ENCODE measurements at places on chromosomes 6 and 20.

DNA sequence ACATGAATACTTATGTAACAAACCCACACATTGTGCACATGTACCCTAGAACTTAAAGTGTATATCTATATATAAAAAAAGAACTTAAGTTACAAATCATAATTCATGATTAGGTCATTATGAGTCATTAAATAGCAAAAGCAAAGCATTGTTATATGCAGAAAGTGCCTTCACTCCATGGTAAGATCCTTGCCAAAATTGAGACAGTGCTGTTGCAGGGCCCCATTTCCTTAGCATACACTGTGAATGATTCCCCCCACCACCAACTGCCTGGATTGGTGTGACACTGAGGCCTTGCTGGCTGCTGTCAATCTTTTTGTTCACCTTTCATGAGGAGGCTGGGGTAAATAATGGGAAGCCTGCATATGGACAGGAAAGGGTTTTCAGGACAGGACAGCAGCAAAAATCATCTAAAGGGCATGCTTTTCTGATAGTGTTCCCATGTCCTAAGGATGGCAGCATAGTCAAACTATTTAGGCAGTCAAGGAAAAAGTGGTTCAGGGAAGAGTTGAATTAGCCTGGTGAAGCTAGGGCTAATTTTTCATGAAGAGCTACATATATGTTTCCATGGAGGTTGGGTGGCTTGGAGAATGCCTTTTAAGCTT lies 188.2 kb upstream of the ASCC3 start:
- no peak for DNase-seq

DNA sequence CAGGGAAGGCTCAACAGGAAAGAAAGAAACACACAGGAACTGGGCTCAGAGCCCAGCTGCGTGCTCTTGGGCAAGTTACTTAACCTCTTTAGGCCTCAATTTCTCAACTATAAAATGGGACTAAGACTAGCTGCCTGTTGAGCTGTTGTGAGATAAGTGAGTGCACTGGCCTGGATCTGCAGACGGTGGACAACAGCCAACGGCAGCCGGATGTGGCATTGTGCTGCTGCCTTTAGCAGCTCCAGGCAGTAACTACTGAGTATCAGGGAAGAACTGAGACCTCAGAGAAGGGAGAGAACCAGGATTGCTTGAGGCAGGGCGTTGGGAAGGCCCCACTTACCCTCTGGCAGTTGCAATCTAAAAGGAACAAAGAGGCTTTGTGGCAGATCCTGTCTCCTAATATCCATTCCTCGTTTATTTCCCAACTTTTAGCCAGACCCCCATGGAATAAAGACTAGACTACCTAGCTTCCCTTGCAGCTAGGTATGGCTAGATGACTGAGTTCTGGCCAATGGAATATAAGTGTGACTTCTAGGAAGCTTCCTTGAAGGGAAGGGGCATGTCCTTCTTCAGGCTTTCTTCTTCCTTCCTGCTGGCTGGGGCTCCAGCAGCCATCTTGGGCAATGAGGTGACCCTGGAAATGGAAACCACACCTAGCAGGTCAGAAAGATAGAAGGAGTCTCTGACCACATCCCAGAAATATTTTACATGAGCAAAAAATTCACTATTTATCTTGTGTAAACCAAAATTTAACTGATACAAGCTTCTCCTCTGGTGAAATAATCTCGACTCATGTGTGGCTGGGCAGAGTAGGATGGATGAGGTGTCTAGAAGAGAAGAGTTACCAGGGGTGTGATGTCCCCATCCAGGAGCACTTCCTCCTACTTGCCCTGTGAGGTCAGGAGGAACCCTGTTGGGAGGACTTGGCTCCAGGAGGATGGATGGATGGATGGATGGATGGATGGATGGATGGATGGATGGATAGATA lies 67.6 kb downstream of the MRPL14 start:
- DNase-seq = no peak

DNA sequence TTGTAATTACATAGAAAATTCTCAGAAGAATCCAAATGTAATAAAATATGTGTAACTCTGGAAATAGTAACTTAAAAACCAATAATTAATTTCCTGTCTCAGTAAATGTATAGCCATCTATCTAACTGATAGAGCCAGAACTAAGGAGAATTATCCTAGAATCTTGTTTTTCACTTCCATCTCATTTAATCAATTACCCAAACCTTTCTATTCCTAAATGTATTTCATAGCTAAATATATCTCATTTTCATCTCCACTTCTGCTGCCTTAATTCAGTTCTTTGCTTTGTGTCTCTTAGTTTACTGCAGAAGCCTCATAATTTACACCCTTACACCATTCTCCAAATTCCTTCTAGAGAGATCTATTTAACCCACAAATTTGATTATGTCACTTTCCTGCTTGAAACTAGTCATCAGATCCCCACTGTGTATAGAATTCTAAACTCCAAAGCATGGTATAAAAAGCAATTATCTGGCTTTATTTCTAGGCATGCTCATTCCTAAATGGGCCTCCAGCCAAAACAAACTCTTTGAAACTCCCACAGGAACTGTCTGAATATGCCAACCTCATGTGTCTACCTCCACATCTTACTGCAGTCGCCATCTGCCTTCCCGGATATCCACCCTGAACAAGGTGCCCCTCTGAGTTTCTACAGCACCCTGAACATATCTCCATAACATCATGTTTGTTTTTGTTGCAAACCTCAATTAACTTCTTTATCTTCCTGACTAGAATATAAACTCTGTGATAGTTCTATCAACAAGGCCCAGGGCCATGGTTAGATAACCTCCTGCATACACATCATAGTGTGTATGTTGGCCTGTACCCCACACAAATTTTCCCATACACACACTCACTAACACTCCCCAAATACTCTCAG lies 70.5 kb upstream of the ADTRP start:
- DNase-seq = no peak

GRCh38 chr6:75204959-75205775 lies 686 bp downstream of the COL12A1 start:
- DNase-seq = no peak

- DNase-seq = no peak
These were observed 138.0 kb downstream of the MAP3K7 start for GRCh38 chr6:90448836-90449235.

DNA sequence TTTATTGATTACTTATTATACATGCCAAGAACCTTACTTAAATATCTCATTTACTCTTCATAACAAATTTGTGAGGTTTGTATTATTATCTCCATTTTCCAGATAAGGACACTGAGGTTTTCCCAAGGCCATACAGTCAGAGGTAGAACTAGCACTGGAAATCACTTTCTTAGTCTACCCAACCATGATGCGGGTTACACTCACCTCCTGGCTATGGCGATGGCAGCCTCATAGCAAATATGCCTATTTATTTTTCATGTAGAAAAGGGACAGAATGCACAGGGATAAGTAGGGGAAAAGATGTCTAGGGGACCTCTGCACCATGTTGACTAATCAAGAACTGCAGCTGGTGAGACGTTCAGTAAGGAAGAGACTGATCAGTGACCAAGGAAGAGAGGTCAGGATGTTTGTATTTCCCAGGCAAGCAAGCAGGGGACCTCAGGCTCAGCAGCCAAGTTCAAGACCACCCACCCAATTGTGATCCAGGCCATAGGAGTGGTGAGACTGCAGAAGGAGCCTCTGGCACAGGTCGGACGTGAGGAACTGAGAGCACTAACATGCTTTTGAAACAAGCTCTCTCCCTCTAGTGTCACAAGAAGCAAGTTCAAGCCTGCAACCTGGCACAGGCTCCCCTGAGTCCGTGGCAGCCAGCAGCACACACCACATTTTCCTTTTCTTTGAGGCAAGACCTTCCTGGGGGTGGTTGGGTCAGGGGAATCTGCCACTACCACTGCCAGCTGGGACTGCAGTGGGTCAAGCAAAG lies 97.8 kb downstream of the GMPR start:
- DNase-seq = no peak

DNA sequence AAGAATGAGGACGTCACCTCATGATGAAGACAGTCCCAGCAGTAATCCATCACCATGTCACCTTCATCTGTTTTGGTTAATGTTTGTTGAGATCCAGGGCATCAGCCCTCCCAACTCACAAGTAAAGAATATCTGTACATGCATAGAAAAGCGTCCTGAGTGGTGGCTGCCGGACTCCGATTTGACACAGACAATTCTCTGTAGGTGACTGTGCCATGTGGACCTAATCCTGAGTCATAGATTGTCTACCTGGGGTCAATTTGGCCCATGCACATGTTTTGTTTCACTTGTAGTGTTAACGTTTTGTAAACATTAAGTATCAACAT lies 168.4 kb upstream of the UST start:
- no peak for DNase-seq

DNA sequence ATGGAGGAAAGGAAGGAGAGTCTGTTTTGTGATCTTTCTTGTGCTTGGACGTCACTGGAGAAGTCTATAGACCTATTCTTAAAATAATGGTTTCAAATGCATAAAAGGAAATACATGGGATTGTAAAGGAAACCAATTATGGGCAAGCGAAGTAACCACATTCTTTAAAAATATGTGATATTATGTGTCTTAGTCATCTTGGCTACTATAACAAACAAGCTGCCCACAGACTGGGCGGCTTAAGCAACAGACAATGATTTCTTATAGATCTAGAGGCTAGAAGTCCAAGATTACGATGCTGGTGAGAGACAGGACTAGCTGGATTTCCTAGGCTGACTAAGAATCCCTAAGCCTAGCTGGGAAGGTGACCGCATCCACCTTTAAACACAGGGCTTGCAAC lies 49.4 kb upstream of the CD83 start:
- DNase-seq = no peak

DNA sequence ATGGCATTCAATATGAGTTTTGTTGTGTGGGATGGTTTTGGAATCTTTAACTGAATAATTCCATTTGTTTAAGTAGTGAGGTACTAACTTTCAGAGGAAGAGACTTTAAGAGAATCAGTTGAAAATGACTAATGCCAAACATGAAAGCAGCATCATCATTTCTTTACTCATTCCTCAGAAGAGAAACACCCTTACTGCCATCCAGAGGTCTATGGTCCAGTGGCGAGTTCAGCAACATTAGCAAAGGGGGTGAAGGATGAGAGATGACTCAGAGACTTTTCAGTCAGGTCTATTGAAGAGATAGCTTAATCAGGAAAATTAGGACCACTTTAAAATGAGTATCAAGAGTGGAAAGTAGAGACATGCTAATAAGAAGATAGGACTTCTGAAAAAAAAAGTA lies 118.8 kb downstream of the COL19A1 start:
- no peak for DNase-seq
